Ovary (tissue), 10 donors: ENCODE measurements at places on chromosomes 5 and 9. TPM values are rescaled to one million over a fixed set of nuclear protein-coding genes. Genes with fewer than 3 reads are reported as not detected.

- no peak for DNase-seq
These were observed 39.7 kb downstream of the NFX1 start for GRCh38 chr9:33329979-33330378.

DNA sequence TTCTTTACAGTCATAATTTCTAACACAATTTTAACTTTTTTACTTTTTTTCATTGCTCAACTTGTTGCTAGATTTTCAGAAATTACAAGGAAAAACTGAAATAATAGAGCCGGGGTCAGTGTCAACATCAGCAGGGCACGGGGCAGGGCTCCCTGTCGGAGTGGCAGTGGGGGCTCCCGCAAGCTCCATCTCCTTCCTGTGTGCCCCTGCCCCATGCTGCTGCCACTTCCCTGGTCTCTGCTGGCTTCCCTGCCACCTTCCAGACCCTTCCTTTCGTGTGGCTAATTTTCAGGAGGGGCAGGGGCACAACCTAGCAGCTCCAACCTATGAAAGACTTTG is 1.0 kb upstream of the EXOC3 start:
- DNase-seq, result no peak

DNA sequence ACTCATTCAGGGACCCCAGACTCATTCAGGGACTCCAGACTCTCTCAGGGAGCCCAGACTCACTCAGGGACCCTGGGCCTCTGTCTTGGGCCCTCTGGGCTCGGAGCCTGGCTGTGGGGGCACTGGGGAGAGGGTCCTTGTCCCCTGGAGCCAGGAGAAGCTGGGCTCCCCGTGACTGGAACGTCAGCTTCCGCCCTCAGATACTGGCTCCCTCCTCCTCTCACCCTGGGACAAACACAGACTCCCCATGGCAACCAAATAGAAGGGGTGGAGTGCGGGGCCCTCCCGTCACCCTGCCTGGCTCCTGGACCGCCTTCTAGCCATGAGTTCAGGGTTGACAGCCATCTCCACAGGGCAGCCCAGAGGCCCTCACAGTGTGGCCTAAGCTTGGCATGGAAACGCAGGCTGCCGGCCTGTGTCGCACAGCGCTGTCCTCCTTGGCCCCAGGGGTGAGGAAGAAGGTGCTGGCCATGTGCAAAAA is 27.6 kb downstream of the ZDHHC11B start:
- DNase-seq, result peak; percentile 13

- no peak for DNase-seq
These were observed 214.4 kb upstream of the RORB start for GRCh38 chr9:74282526-74283253.

GRCh38 chr9:130451004-130451390 is 6.2 kb downstream of the ASS1 start:
- DNase-seq, result no peak

GRCh38 chr9:14366076-14366475 is 52.1 kb upstream of the NFIB start:
- no peak for DNase-seq

- no peak for DNase-seq
These were observed 8.6 kb downstream of the CACFD1 start for GRCh38 chr9:133468374-133468773.

- no peak for DNase-seq
These were observed 98.9 kb upstream of the PHYKPL start for GRCh38 chr5:178331491-178331996.

DCAF12 gene
- 22.4 TPM for total RNA-seq

NIPSNAP3A gene
- total RNA-seq, result 21.0 TPM

NEUROG1 gene
- not detected for total RNA-seq

TENT4A gene
- total RNA-seq, result 27.2 TPM

LCN9 gene
- total RNA-seq, result not detected

GLRA1 gene
- total RNA-seq, result not detected

C5orf52 gene
- total RNA-seq, result not detected

ACOT12 gene
- not detected for total RNA-seq

NDUFAF2 gene
- total RNA-seq, result 24.8 TPM

OTP gene
- total RNA-seq, result not detected
